Endothelial cell (in vitro differentiated cells): ENCODE measurements at places on chromosomes 6 and 20. TPM values are rescaled to one million over a fixed set of nuclear protein-coding genes. Genes with fewer than 3 reads are reported as not detected.

The HEY2 gene
- total RNA-seq = 82.7 TPM

GRCh38 chr6:157613011-157613522, 210.0 kb upstream of the SNX9 start:
- H3K36me3 ChIP-seq = no peaks in the 10 kb centered on the region
- H3K27ac ChIP-seq = no peak overlapping the region
- no peak overlapping the region for H3K4me3 ChIP-seq
- DNase-seq = no peak
- peaks cover 41% of the 10 kb centered on the region for H3K4me1 ChIP-seq
- H3K27me3 ChIP-seq = peaks cover 2% of the 10 kb centered on the region

- no peak overlapping the region for H3K4me3 ChIP-seq
- H3K36me3 ChIP-seq = peaks cover 14% of the 10 kb centered on the region
Observed at GRCh38 chr6:131890091-131890490, 61.1 kb downstream of the CCN2 start.

- no peak overlapping the region for H3K4me3 ChIP-seq
- peaks cover 30% of the 10 kb centered on the region for H3K36me3 ChIP-seq
- peaks cover 4% of the 10 kb centered on the region for H3K4me1 ChIP-seq
- no peak overlapping the region for H3K27ac ChIP-seq
Observed at GRCh38 chr6:155224618-155225017, 39.2 kb upstream of the CLDN20 start.

- H3K4me1 ChIP-seq = no peaks in the 10 kb centered on the region
- H3K36me3 ChIP-seq = peaks cover 6% of the 10 kb centered on the region
- DNase-seq = no peak
- H3K4me3 ChIP-seq = no peak overlapping the region
- H3K27ac ChIP-seq = no peak overlapping the region
Observed at GRCh38 chr20:31473331-31474096, 1.4 kb downstream of the DEFB124 start.

GRCh38 chr20:58362206-58362516, 26.9 kb upstream of the VAPB start:
- H3K27me3 ChIP-seq = no peaks in the 10 kb centered on the region
- peaks cover 10% of the 10 kb centered on the region for H3K36me3 ChIP-seq
- no peaks in the 10 kb centered on the region for H3K4me1 ChIP-seq
- no peak overlapping the region for H3K4me3 ChIP-seq

DNA sequence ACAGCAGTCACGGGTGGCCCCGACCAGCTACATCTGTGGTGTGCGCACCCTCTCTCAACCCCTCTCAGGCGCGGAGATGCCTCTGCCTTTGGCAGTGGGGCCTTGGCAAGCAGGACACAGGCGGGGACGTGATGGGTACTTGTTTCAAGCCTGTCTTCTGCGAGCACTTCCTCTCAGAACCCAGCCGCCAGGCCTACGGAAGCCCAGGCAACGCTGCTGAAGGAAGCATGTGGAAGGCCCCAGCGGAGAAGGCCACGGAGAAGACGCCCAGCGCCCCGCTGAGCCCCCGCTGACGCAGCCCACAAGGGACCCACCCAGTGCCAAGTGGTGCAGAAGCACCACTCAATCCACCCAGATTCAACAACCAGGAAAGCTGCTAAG, 13.0 kb downstream of the SERPINB6 start:
- peaks cover 26% of the 10 kb centered on the region for H3K4me1 ChIP-seq
- no peak overlapping the region for H3K27ac ChIP-seq
- peaks cover 30% of the 10 kb centered on the region for H3K36me3 ChIP-seq
- no peak for DNase-seq

- no peaks in the 10 kb centered on the region for H3K36me3 ChIP-seq
- H3K4me3 ChIP-seq = no peak overlapping the region
- no peak overlapping the region for H3K27ac ChIP-seq
- no peaks in the 10 kb centered on the region for H3K27me3 ChIP-seq
- DNase-seq = no peak
Observed at GRCh38 chr6:110295451-110296165, 62.5 kb downstream of the METTL24 start.

GRCh38 chr6:169702840-169703246, 917 bp downstream of the C6orf120 start:
- H3K36me3 ChIP-seq = peaks cover 12% of the 10 kb centered on the region
- H3K27me3 ChIP-seq = peaks cover 8% of the 10 kb centered on the region

The C2 gene
- total RNA-seq = 0.82 TPM

DNA sequence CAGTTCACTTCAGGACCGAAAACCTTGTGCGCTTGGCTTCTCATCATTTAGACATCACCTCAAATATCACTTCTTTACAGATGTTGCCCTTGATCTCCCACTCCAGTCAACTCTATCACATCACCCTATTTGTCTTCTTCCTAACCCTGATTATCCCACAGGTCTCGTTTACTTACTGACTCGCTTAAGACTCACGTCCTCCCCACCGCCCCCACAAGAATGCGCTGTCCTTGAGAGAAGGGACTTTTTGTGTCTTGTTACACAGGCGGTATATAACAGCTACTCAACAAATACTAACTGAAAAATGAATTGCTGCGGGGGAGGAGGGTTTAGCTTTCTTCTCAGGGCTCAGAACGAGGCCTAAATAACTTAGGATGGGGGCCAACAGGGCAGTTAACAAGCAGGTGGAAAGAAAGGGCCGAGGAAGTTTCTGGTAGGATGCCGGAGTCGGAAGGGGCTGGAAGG, 527 bp downstream of the TOMM34 start:
- DNase-seq = no peak
- peak overlapping the region; percentile 93 for H3K4me3 ChIP-seq
- H3K36me3 ChIP-seq = peaks cover 13% of the 10 kb centered on the region
- H3K4me1 ChIP-seq = peaks cover 37% of the 10 kb centered on the region
- H3K27ac ChIP-seq = peak overlapping the region; percentile 77

GRCh38 chr6:5139828-5140771, 55.0 kb downstream of the PPP1R3G start:
- no peak for DNase-seq
- H3K27ac ChIP-seq = no peak overlapping the region
- no peak overlapping the region for H3K4me3 ChIP-seq
- no peaks in the 10 kb centered on the region for H3K36me3 ChIP-seq

The MUC22 gene
- not detected for total RNA-seq

DNA sequence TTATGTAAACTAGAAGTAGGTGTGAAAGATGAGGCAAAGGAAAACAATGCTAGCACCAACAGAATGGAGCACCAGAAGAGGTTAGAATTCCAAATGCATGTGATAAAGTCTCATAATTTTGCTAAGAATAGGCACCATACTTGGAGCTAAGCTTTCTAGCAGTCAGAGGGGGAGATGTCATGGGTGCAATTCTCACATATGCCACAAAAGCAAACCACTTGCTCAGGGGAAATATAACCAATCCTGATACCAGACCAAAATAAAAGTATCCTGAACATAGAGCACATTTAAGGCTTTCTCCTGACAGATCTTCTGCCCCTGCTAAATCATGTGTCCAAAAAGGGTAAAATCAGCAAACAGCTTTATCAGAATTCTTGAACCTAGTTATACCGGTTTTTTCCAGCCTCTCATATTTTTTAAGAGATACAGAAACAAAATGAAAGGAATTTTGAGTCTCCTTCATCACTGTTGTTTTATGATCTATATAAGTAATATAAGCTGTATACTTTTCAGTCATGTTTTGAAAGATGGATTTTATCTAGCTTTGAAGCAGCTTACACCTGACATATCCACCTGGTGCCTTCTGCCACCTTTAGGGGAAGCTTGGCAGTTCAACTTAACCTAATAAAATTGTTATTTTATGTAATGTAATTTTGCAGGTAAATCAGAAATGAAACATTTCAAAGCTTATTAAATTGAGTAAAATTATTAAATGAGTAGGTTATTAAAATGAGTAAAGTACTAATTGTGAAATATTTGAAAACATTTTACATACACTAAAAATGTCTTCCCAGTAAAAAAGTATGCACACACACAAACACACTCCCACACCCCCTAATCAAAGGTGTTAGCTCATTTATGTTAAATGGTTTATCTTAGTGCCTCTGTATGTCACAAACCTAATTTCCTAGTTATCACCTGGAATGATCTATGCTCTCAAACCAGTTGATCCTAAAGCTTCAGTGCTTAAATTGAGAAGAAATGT, 2.8 kb downstream of the SPO11 start:
- H3K36me3 ChIP-seq = no peaks in the 10 kb centered on the region
- no peak overlapping the region for H3K27ac ChIP-seq
- no peaks in the 10 kb centered on the region for H3K27me3 ChIP-seq
- DNase-seq = no peak

DNA sequence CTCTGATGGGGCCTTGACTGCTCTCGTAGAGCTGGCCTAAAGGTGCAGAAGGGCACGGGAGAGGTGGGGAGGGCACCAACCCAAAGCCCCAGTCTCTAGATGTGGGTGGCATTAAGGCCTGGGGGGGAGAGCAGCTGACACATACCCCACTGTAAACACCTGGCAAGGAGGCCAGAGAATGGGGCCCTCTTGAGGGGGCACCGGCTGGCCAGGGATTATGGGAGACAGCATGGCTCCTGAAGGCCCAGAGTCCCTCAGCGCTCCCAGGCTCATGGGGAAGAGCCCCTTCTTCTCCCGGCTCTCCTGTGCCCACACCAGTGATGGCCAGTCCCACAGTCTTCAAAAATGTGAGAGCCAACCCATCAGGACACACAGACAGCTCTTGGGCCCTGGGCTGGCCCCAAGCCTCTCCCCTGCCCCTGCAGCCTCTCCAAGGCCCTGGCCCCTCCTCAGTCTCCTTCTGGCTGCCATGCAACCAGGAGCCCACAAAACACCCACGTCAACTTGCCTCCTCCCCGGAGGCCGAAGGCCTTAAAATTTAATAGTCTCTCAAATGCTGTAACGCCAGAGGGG, 58.2 kb upstream of the FOXP4 start:
- H3K4me1 ChIP-seq = peaks cover 32% of the 10 kb centered on the region
- H3K27ac ChIP-seq = no peak overlapping the region
- no peak overlapping the region for H3K4me3 ChIP-seq
- no peak for DNase-seq

DNA sequence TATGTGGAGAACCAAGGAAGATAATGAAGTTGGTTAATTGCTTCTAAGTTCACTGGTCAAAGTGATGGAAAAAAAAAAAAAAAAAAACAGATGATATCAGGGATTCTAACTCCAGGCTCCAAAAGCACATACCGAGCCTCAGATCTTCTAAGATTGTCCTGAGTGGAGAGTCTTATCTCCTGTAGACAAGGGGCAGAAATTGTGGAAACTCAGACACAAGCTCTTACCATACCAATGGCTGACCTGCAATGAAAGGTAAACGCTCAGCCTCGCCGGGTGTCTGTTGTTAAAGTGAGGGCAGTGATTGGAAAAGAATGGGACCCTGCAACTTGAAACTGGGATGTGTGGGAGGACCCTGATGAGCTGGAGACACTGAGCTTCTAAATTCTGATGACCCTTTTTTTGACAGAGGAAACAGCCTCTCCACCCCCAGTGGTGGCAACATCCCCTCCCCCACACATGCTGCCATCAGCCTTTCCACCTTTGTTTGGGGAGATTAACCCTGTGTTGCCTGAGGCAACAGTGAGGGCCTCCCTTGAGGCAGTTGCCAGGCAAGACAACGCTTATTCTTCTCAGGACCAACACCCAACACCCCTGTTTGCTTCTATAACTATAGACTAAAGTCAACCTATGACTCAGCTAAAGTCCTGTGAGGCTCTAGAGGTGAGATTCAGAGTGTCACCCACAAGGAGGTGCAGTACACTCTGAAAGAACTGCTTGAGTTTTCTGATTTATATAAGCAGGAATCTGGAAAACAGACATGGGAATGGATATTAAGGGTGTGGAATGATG, 154.0 kb downstream of the THBS2 start:
- H3K27ac ChIP-seq = no peak overlapping the region
- H3K27me3 ChIP-seq = no peaks in the 10 kb centered on the region
- no peaks in the 10 kb centered on the region for H3K36me3 ChIP-seq
- DNase-seq = no peak

GRCh38 chr6:106739387-106739786, 110.0 kb downstream of the QRSL1 start:
- DNase-seq = no peak
- H3K4me3 ChIP-seq = no peak overlapping the region
- no peaks in the 10 kb centered on the region for H3K27me3 ChIP-seq
- H3K27ac ChIP-seq = no peak overlapping the region

The RRAGD gene
- total RNA-seq = 9.8 TPM

DNA sequence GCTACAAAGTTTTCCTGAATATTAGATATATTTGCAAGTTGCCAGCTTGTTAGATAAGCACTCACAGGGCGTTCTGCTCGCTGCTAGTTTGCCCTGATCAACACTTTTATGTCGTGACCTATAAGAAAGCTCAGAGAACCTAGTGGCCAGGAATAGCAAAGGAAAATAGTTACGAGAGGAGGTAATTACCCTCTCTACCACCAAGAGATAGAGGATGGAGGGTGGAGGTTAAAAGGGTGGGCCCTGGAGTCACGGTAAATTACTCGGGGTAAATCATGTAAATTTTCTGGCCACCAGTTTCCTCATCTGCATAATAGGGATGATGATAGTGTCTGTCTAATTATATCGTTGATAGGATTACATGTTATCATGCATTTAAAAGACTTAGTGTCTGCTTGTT, 87.2 kb downstream of the JPH2 start:
- H3K4me1 ChIP-seq = no peaks in the 10 kb centered on the region
- peaks cover 2% of the 10 kb centered on the region for H3K27me3 ChIP-seq
- no peaks in the 10 kb centered on the region for H3K36me3 ChIP-seq
- H3K4me3 ChIP-seq = no peak overlapping the region
- no peak overlapping the region for H3K27ac ChIP-seq
- no peak for DNase-seq

The TREM2 gene
- not detected for total RNA-seq

The DNAJC5 gene
- total RNA-seq = 54.4 TPM

The TMEM14B gene
- 52.6 TPM for total RNA-seq

The PERP gene
- 11.4 TPM for total RNA-seq

The EDN3 gene
- not detected for total RNA-seq

GRCh38 chr6:62013719-62014118, 272.3 kb downstream of the KHDRBS2 start:
- no peaks in the 10 kb centered on the region for H3K4me1 ChIP-seq
- no peak overlapping the region for H3K27ac ChIP-seq
- DNase-seq = no peak
- no peaks in the 10 kb centered on the region for H3K27me3 ChIP-seq
- no peaks in the 10 kb centered on the region for H3K36me3 ChIP-seq

DNA sequence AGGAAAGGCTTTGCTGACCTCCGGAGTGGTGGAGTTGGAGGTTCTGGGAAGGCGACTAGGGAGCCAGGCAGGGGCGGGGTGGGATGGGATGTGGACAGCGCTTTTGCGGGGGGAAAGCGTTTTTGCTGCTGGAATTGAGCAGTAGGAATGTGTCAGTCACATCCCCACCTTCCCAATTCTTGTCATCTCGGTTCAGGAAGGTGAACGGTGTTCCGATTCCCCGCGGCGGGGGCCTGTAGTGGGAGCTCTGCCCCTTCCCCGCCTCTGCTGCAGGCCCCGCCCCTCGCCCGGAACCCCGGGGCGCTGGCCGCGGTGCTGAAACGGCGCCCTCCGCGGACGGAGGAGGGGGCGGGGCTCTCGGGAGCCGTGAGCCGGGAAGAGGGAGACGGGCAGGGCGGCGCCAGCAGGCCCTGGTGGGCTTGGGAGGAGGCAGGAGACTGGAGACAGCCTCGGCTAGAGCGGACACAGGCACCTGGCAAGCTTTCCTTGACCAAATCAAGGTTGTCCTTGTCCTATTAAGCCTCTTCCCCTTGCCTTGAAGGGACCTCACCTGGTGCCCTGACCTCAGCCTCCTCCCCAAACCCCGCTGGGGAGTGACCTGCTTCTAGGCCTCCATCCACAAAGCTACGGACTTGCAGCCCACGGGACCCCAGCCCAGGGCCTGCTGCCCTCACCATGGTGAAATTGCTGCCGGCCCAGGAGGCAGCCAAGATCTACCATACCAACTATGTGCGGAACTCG, at the start of gene LHFPL5:
Gene LHFPL5 (plus strand): TSS at position 357 of the 741 bp plus-strand sequence. CDS start 319 bp downstream, at position 676.
- H3K27ac ChIP-seq = no peak within 1 kb of the TSS
- no peaks in the 10 kb centered on the region for H3K36me3 ChIP-seq
- H3K4me1 ChIP-seq = no peaks in the 10 kb centered on the region
- H3K4me3 ChIP-seq = peak within 1 kb of the TSS; percentile 62
- DNase-seq = peak; percentile 85
